ENCODE measurements at places on chromosomes 5 and 9.
A peak's percentile ranks its signal among the peaks of the same experiment; 100 is the strongest.

DNA sequence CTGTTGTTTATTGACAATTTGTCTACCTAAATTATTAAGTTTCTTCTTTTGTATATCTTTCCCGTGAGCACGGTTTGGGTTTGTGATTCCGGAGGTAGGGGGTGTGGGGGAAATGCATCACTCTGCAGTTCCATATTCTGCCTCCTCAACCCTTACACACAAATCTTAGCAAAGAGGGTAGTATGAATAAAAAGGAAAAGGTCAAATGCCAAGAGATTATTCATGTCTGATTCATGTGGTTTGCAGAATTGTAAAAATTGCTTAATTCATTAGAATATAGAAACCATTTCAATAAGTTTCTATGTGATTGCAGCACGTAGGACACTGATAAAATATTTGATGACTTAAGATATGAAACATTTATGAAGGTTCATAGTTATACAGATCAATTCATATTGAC lies 601.9 kb downstream of the SEMA5A start:
- no peak for DNase-seq

DNA sequence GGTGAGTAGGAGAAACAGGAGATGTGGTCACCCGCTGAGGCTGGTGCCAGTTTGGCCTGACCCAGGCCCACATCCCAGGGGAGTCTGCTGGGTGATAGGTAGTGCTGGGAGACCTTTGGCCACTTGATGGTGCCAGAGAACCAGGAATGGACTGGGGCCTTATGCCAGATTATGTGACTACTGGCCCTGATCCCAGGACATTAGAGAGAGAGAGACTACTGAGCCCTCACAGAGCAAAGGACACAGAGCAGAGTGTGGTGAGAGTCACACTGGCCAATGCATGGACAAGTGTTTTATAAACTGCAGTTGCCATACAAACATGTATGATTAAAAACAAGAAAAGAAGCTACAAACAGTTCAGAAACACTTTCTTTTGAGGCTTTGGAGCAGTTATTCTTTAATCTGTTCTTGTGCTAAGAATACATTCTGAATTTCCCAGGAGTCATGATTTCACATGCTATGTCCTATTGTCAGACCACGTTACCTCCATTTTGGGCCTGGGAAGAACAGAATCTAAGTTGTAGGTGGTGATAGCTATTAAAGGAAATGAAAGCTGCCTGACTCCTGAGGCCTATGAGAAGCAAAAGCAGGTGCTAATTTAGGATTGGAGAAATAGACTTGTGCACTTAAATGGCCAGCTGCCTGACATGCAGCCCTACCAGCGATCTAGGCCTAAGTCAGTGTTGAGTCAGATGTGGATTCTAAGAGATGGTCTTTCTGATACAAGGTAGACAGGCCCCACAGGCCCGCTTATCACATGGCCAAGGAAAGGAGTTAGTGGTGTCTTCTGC lies 32.6 kb upstream of the TMOD1 start:
- peak; percentile 18 for DNase-seq

- no peak for DNase-seq
Observed at GRCh38 chr5:155786108-155786507, 540.9 kb upstream of the SGCD start.

- DNase-seq = no peak
Observed at GRCh38 chr9:26081847-26082246, 403.6 kb upstream of the TUSC1 start.

- DNase-seq = no peak
Observed at GRCh38 chr9:89710697-89711096, 105.9 kb downstream of the GADD45G start.

DNA sequence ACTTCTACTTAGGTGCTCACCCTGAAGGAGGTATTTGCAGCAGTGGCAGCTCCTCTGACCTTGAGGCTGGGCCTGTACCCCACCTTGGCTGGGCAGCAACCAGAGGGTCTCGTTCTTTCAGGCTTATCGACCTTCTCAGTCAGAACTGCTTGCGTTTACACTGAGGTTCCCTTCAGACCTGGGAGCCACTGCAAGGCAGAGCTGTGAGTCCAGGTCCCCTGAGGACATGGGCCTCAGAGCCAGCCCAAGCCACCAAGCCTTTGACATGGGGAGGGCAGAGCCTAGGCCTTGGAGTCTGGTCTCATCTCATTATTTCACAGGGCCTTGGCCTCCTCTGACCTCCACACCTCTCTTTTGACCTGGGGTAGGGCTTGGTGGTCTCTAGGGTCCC lies 13.7 kb downstream of the ACSL6 start:
- DNase-seq = no peak

- DNase-seq = no peak
Observed at GRCh38 chr9:134913713-134914500, 3.8 kb downstream of the FCN1 start.

GRCh38 chr9:109010746-109011145 lies 2.6 kb downstream of the CTNNAL1 start:
- DNase-seq = no peak

DNA sequence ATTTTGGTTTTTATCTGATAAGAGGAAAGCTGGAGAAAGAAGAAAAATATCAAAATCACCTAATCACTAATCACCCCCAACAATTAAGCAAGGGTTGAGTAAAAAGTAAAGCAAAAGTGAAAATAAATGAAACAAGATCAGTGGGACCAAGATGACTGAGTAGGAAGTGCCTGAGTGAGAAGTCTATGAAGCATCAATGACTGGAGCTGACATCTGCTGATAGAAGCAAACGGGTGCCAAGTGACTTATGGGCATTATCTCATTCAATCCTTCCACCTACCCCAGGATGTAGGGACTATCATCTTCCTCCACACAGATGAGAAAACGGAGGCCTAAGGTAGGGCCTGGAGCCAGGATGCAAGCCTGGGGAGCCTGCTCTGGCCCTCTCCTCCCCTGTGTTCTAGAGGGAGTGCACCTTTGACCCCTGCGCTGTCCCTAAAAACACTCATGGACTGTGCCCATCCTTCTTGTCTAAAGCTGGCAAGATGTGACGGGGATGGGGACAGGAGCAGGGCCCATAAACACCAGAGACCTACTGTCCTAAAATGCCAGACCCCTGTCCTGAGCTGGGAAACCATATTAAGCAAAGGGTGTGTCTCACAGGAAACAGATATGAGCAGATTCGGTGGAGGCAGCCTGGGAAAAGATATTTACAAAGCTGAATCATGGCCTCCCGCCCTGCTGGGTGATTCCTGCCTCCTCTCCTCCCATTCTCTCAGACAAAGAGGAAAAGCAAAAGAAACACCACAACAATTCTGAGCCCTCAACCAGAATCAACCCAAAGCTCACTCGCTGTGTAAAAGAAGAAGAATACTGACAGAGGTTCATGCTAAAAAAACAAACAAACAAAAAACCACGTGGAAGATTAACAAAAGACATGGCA lies 116.0 kb downstream of the AUH start:
- DNase-seq = no peak

DNA sequence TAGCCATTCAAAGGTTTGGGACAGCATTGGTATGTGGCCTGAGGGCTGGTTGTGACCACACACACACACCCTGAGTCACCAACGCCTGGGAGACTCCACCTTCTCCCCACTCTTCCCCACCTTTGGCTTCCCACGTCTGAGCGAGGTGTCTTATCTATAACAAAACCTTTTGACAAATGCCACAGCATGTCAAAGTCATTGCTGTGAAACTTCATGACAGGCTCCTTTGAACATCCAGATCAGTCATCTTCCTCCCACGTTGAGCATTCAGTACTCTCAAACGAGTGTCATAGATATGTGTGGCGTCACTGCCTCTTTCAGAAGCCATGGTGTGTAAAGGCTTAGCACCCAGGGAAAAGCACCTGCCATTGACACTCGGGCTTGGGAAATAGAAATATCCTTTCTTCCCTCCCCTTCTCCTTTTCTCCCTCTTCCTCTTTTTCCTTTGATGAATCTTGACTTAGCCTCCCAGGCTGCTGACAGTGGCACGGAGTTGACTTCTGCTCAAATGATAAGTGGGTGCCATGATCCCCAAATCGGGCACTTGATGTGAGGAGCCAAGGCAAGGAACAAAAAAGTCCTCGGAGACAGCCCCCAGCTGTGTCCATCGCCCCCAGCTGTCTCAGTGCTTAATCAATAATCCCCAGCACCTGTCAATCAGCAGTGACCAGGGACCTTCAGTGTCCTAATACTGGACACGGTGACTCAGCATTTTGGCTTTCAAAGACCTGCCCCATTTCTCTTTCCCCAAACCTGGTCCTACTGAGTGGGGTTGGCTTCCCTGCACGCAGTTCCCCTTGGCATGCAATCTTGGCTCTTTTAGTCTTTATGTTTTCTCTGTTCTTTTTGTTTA lies 114.8 kb downstream of the FGF18 start:
- no peak for DNase-seq

- DNase-seq = no peak
Observed at GRCh38 chr5:963673-964531, 44.7 kb upstream of the NKD2 start.

DNA sequence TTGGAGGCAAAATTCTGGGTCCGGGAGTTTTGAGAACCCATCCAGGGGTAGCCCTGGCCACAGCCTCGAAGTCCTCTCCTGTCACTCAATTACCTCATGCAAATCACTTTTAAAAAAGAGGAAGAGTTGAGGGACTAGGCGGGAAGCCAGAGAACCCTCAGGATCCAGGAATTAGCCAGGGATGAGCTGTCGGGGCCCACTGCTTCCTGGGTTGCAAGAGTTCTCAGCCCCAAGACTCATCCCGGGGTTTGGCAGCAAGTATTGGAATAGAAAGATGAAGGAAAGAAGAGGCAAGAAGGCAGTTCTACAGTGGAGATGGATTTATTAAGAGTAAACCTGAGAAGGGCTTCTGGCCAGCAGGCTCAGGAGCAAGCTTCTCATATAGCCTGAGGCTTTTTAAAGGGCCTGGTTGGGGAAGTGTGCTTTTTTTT lies 25.6 kb downstream of the C9orf50 start:
- no peak for DNase-seq

DNA sequence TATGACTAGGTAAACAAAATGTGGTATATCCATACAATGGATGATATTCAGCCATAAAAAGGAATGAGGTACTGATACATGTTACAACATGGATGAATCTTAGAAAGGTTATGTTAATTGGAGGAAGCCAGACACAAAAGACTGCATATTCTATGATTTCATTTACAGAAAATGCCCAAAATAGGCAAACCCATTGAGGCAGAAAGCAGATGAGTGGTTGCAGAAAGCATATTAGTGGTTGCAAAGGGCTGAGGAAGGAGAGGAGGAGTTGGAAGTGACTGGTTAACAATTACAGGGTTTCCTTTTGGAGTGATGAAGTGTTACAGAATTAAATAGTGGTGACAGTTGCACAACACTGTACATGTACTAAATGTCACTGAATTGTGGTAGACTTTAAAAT lies 17.7 kb downstream of the PLGRKT start:
- DNase-seq = no peak

DNA sequence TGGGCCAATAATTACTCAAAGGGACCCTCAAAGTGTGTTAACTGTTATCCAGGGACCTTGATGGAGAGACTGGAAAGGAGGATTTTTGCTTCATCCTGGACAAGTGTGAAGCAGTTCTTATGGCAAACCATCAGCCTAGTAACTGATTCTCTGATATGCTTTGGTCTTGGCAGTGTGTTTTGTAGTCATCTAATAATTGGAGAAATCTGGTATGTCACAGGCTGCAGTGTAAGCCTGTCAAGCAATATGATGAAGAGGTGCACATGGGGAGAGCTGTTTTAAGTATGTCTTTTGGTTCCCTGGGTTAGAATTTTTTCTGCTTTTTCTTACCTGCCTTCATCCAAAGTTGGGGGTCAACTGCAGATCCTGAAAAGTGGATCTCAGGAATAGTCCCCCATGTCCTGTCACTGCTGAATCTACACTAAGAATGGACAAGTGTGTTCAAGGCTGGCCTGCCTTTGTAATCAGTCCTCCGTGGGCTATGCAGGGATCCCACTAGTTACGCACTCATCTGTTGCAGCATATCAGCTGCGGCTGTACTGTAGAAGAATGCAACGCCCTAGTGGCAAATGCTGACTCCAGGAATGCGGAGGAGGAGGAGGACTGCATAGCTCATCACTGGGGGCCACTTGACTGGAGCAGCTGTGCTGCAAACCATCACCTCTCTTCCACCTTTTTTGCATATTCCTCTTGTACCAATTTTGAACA lies 1.9 kb downstream of the SPTAN1 start:
- no peak for DNase-seq

GRCh38 chr9:20353524-20353923 lies 268.8 kb downstream of the MLLT3 start:
- no peak for DNase-seq

DNA sequence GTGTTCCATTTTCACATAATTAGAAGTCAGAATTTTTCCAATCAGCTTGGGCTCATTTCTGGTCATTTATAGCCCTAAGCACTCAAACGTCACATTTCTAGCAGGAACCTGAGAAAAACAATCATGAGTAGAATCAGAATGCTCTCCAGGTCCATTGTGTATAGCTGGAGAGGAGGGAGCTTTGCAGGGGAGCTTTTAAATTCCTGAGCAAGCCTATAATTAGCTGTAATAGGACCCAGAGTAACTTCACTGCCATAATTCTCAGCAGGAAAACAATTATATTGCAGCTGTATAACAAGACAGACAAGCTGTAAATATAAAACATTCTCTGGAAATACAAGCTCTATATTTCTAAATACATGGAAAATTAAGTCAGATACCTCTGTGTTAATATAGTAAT lies 637.6 kb upstream of the SGCD start:
- DNase-seq = no peak

GRCh38 chr9:88786291-88787079 lies 204.8 kb upstream of the S1PR3 start:
- DNase-seq = no peak

DNA sequence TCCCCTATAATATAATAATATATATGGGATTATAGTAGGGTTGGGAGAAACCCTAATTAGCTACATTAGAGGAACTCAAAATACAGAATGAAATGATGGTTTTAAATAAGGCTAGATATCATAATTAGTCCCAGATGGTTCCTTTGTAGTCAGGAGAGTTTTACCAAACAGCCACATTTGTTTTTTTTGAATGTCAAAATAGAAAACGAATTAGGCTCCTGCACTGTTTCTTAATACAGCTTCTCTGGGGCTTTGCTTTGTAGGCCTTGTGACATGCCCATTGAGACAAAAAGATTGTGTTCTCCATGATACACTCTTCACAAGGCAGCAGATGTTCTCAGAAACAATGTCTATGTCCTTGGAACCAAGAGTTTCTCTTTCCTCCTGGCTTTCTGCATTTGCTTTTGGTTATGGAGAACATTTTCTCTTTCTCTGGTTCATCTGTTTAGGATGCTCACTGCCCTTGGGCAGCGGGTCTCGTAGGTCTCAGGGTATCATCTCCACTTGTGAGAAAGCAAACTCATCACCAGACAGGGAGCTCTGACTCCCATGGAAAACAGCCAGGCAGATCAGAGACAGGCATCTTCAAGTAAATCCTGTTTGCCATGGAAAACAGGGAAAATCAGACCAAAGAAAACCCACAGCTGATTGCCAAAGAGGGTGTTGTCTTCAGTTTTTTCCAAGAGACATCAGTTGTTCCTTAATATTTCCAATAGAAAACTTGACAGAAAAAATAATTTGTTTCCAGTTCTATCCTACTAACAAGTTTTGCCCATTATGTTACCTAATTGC lies 54.1 kb upstream of the RPS23 start:
- DNase-seq = no peak

- DNase-seq = no peak
Observed at GRCh38 chr5:94181895-94182294, 436.5 kb downstream of the KIAA0825 start.
